ENCODE measurements at places on chromosomes 4 and X. TPM values are rescaled to one million over a fixed set of nuclear protein-coding genes. Genes with fewer than 3 reads are reported as not detected.

The PDZD4 gene
- total RNA-seq, result 0.33 TPM

The TTC29 gene
- total RNA-seq, result not detected

The MAGEB10 gene
- not detected for total RNA-seq

The CTAG2 gene
- total RNA-seq, result not detected

The INTS6L gene
- total RNA-seq, result 3.6 TPM

The PIGA gene
- 9.2 TPM for total RNA-seq

The NXF3 gene
- not detected for total RNA-seq
